ENCODE measurements at places on chromosomes 7 and 10. TPM values are rescaled to one million over a fixed set of nuclear protein-coding genes. Genes with fewer than 3 reads are reported as not detected.

DNA sequence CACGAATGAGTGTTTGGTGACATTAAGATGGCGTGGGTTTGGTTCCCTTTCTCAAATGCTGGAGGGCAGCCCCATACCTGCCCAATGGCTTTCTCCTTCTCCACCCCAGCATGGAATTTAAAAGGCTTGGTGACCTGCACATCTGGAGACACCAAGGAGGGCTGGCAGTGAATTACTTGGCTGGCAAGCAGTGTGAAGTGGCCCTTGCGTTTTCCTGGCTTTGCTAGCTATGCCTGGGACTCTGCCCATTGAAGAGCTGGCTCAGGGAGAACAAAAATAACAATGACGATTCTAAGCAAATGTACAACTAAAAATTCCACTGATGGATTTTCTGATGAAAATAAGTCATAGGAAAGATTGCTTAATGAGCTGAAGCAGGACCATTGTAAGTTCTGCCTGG is 203.7 kb downstream of the CYP26A1 start:
- no peak for DNase-seq

PVRIG gene
- not detected for total RNA-seq

NFKB2 gene
- total RNA-seq: 83.6 TPM

DNA sequence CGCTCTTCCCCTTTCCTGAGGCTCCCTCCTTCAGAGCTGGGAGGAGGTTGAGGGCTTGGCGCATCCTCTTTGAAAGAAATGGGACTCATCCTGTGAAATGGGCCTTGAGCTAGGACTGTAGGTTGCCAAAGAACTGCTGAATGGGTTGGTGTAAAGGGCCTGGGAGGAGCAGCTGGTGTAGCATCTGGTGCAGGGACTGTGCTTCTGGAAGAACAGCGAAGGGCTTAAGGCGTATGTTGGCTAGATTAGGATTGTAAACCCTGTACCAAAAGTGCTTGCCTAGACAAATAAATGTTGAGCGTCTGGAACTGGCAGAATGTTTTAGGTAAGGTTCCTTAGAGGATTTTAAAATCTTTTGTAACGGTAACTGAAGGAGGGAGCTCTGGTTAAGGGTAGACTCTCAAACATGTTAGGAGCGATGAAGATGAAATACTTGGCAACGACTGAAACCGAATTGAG is 563 bp downstream of the STAM start:
- no peak for DNase-seq

SLC16A12 gene
- 0.75 TPM for total RNA-seq

ASAH2B gene
- total RNA-seq: 3.8 TPM

GRCh38 chr10:43032613-43033012 is 44.3 kb upstream of the RET start:
- no peak for DNase-seq

DNA sequence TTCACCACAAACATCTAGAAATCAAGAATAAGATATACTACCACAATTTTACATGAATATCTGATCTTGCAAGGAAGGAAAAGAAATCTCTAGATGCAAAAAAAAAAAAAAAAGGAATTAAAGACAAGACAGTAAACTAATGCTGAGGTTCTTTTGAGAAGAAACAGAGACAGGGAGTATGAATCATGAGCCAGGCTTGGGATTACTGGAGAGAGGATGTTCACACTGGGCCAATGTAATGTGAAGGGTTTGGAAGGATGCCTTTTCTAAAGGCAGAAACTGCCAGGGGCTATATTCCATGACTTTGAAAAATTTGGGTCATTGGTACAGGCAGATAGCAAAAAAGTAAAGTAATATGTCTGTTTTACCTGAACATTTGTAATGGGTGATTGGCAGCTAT is 573.0 kb upstream of the IGFBP3 start:
- no peak for DNase-seq

DNA sequence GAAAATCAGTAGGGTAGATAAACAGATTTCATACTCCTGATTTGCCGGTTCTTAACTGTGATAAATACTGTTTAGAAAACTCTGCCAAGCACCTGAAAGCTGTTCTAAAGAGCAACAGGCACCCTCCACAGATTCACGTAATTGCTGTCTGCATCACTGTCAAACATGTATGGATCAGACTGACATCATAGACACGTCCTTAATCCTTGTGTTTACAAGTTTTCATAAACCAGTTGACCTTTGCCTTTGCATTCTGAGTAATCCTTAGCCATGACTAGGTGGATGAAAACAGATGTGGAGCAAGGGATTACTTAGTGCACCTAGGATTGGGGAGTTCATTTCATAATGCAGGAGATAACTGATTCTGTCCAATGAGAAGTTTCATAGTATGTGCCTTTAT is 41.6 kb downstream of the SLC39A12 start:
- DNase-seq: no peak
